ENCODE measurements at places on chromosomes 5 and 9. TPM values are rescaled to one million over a fixed set of nuclear protein-coding genes. Genes with fewer than 3 reads are reported as not detected.

The GRM6 gene
- polyA plus RNA-seq, result 2.0 TPM

- no peak for DNase-seq
Measured at GRCh38 chr9:136093346-136093986, 1.6 kb downstream of the NACC2 start.

- no peak for DNase-seq
Measured at GRCh38 chr5:164818445-164818844, 1313.0 kb downstream of the MAT2B start.

- no peak for DNase-seq
Measured at GRCh38 chr9:11915699-11916098, 777.5 kb upstream of the TYRP1 start.

The PCDHB14 gene
- 9.5 TPM for polyA plus RNA-seq

DNA sequence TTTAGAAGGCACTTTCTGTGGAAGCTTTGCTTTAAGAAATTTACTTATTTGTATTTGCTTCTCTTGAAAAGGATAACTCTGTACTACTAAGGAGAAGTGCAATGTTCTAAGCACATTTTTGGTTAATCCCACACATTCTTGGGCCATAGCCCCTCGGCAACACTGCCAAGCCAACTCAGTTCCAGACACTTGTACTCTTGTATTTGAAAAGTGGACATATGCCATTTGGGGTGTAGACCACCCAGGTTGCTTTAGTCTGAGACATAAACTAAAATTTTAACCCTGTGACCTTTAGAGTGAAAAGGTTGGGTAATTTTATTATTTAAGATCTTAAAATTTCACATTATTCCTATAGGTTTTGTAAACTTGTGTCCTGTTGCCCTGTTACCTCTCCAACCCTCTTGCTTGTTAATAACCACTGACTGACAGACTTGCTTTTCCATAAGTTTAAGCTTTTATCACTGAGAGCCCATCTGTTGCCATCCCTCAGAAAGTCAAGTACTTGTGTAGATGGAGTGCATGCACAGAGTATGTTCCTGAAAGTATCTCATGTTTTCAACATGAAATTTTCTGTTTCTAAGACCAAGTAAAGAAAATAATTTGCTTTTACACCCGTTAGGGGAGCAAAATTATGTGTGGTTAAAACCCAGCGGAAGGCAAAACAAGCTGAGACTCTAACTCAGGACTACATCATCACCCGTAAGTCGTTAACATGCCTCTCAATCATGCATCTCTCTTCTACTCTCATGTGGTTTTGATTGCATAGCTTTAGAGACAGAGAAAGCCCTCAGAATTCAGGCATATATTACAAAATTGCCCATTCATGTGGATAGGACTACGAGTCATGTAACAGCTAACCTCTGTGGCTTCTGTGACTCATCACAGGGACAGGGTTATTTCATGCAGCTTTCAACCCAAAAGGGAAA lies 117.3 kb downstream of the GDNF start:
- no peak for DNase-seq

- DNase-seq, result no peak
Measured at GRCh38 chr9:135163023-135163780, 75.7 kb downstream of the OLFM1 start.

- DNase-seq, result no peak
Measured at GRCh38 chr5:124702525-124702924, 43.9 kb downstream of the ZNF608 start.

The PCDHA2 gene
- 0.19 TPM for polyA plus RNA-seq

- DNase-seq, result no peak
Measured at GRCh38 chr5:31847354-31847753, 208.4 kb downstream of the PDZD2 start.

DNA sequence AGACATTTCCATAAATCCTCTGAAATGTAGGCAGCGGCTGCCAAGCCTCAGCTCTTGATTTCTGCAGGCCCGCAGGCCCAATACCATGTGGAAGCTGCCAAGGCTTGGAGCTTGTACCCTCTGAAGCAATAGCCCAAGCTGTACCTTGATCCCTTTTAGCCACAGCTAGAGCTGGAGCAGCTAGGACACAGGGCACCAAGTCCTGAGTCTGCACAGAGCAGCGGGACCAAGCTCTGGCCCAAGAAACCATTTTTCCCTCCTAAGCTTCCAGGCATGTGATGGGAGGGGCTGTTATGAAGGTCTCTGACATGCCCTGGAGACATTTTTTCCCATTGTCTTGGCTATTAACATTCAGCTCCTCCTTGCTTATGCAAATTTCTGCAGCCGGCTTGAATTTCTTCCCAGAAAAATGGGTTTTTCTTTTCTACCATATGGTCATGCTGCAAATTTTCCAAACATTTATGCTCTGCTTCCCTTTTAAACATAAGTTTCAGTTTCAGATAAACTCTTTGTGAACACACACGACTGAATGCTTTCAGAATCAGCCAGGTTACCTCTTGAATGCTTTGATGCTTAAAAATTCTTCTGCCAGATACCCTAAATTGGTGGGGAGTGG lies 14.4 kb upstream of the ZFR start:
- DNase-seq, result no peak

The PLK2 gene
- 177 TPM for polyA plus RNA-seq

The SRD5A1 gene
- polyA plus RNA-seq, result 11.4 TPM

- DNase-seq, result peak; percentile 73
Measured at GRCh38 chr5:74641735-74642542, 1.4 kb upstream of the ENC1 start.

The MYOZ3 gene
- polyA plus RNA-seq, result 6.3 TPM

DNA sequence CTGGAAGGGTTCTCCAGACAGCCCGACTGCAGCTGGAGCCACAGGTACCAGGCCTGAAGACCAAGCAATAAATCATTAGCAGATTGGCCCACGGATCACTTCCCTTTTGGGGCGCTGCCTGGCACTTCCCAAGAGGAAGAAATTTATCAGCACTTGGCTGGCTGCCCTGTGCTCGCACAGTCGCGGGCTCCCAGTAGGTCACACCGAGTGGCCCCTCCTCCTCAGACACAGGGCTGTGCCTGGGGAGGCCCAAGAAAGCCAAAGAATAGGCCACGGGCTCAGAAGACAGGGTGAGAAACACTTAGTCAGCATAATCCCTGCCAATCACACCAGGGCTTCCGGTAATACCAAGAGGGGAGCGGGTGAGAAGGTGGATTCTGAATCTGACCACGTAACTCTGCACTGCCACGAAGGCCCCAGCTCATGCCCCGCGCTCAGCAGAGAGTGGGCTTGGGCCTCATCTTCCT lies 115.7 kb upstream of the MSX2 start:
- DNase-seq, result no peak

GRCh38 chr5:149801307-149801990 lies 71.3 kb downstream of the PPARGC1B start:
- DNase-seq, result no peak

DNA sequence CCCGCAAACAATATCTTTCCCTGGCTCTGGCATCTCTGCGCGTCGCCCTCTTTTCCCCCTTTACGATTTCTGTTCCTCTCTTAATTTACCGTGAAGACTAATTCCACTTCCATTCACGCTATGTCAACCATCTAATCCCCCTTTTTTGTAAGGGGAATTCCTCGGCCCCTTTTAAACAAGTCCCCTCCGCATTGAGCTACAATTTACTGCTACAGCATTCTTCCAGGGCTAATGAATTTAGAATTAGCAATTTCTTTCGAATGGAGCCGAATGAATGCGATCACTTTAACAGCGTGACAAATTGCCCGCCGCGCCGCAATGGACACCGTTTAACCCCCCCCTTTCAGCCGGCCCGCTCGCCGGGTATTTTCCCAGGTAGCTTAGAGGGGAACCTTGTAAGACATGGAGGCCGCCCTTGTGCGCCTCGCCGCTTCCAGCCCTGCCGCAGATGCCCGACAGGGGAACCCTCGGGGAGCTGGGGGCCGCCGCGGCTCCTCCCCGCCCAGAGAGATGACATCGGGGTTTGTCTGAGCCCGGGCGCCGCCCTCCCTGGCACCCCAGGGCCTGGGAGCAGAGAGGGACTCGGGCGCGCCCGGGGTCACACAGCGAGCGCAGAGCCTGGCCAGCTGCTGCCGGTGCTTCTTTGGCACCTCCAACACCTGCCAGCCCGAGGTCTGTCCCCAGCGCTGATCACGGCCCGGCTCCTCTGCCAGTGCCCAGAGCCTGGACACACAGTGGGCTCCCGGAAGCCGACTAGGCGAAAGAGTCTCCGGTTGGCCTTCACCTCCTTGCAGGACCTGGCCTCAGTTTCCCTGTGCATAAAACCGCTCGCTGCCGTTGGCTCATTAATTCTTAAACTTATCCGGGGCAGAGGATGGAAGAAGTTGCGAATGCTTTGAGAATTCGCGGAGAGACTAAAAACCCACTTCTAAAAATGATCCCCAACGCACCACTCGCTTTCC lies 1.3 kb downstream of the PRDM12 start:
- DNase-seq, result no peak

- DNase-seq, result no peak
Measured at GRCh38 chr5:65986796-65987195, 60.4 kb downstream of the ERBIN start.

The SPATA31D4 gene
- not detected for polyA plus RNA-seq

The NIPAL4 gene
- polyA plus RNA-seq, result 1.0 TPM

GRCh38 chr5:39100851-39101396 lies 26.7 kb upstream of the RICTOR start:
- no peak for DNase-seq

DNA sequence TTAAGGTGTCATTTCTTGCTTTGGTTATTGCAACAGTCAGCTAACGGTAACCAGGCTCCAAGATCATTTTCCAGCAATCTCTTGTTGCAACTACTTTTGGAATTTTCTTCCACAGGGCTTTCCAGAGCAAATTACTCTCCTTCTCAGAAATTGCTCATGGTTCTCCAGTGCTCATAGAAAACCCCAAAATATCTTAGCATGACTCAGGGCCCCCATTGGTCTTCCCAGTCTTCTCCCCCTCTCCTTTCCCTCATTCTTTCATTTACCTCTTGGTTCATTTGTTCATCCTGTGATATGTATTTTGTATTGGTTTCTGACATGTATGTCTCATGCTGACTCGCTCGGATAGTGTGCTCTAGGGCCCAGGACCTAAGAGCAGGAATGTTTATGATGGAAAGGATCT lies 35.6 kb downstream of the WWC1 start:
- DNase-seq, result no peak

The MEIKIN gene
- polyA plus RNA-seq, result not detected

GRCh38 chr9:79660615-79661014 lies 88.8 kb downstream of the TLE4 start:
- no peak for DNase-seq

The TMEM215 gene
- 0.27 TPM for polyA plus RNA-seq

- no peak for DNase-seq
Measured at GRCh38 chr9:114549697-114550330, 37.8 kb upstream of the ATP6V1G1 start.

DNA sequence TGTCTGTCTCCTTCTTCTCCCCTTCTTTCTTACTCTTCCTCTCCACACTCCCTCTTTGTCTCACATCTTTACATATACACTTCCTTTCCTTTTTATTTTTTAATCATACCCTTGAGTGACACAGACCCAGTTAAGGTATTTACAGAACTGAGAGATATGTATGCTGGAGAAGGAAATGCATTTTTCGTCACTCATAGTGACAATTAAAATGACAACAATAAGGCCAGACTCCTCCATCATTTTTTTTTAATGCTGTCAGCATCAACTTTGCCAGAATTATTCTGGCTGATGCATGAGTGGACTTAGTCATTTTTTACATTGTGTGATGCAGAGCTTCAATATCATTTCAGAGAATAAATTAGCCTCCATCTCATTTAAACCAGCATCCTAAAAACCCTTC lies 272.9 kb downstream of the TMEM38B start:
- no peak for DNase-seq

- no peak for DNase-seq
Measured at GRCh38 chr5:53871050-53871449, 310.6 kb downstream of the NDUFS4 start.

- DNase-seq, result no peak
Measured at GRCh38 chr9:91714874-91715615, 235.0 kb downstream of the ROR2 start.

GRCh38 chr5:57539281-57539701 lies 56.7 kb upstream of the ACTBL2 start:
- no peak for DNase-seq

The GPR151 gene
- not detected for polyA plus RNA-seq

The VLDLR gene
- polyA plus RNA-seq, result 31.8 TPM
